ENCODE measurements at places on chromosomes 12 and 14.

- no peak for DNase-seq
Measured at GRCh38 chr12:50923361-50924130, 28.8 kb upstream of the HIGD1C start.

DNA sequence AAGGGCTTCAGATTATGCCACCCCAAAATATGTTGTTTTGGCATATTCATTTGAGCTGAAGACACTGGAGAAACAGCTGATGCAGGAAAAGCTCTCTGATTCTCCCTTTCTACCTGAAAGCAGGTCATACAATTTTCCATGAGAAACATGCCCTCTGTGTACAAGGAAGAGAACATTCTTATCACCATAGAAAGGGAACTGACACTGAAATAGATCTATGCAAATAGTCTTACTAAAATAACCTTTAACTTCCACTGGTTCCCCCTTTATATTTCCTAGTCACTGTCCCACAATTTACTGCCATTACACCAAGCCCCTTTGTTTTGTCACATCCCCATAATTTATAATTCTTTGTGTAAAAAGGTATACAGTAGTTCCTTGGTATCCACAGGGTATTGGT, 9.6 kb upstream of the PHC1 start:
- no peak for DNase-seq

GRCh38 chr12:107568718-107569117, 116.9 kb upstream of the PWP1 start:
- DNase-seq, result no peak

DNA sequence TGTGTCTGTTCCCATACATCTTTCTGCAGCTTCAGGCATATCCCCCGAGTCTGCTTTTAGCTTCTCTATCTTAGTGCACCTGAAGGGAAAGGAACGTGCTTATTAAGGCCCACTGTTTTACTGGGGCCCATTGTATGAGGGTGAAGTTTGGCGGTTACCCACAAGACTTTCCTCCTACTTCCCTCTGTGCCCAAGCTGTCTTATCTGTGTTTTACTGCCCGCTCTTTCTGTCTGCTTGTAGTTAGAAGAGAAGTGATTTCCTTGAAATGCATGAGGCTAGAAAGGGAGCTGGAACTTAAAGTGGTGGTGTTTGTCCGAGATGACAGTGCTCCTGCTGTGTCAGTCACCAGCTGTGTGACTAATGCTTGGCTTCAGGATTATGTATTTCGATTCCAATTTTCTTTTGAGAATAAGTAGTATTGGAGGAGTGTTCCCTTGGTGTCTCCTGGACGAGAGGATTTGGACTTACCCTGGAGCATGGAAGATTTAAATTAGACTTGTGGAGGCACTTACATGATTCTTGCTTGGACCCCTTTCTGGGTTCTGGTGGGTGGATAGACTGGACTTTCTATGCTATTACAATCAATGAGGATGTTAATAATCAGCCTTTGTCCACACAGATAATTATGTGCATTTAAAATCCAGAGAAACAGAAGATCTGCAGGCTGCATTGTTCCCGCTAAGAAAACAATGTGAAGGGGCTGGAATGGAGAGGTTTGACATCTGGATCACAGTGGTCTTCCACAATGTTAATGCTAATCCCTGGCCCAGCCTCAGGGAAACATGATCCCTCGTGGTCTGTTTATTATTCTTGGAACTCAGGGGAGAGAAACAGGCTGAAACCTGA, 13.9 kb upstream of the KRT86 start:
- peak; percentile 44 for DNase-seq

GRCh38 chr14:104209985-104210816, 71.8 kb downstream of the KIF26A start:
- DNase-seq, result no peak

DNA sequence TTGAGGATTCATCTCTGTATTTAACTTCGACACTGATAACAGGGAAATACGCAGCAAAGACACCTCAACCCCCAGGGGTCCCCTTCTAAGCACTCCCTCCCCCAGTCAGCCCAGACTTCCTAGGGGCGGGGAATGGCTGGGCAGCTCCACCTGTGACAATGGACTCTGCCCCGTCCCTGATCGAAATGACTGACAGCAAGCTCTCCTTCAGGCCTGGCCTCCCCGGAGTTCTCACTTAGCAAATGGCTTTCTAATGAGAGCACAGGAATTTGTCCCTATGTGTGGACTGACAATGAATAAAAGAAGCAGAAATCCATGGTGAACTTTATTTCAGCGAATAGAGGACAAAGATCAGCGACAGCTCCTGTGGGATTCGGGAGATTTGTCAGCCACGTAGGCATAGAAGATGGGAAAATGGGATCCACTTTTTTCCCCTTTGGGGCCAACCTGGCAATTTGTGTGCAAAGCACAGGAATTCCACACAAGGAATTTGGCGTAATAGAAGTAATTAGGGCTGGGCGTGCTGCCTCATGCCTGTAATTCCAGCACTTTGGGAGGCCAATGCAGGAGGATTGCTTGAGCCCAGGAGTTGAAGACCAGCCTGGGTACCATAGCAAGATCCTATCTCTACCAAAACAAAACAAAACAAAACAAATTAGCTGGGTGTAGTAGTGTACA, 63.8 kb downstream of the TNFAIP2 start:
- DNase-seq, result no peak

GRCh38 chr12:62673028-62673815, 206.6 kb downstream of the MON2 start:
- DNase-seq, result no peak

- no peak for DNase-seq
Measured at GRCh38 chr14:57560681-57561080, 67.0 kb upstream of the CCDC198 start.

- DNase-seq, result no peak
Measured at GRCh38 chr12:13788626-13789025, 192.8 kb downstream of the GRIN2B start.

- DNase-seq, result no peak
Measured at GRCh38 chr12:25328072-25328712, 77.5 kb upstream of the KRAS start.

GRCh38 chr12:25852792-25853191, 105.7 kb upstream of the RASSF8 start:
- DNase-seq, result no peak

DNA sequence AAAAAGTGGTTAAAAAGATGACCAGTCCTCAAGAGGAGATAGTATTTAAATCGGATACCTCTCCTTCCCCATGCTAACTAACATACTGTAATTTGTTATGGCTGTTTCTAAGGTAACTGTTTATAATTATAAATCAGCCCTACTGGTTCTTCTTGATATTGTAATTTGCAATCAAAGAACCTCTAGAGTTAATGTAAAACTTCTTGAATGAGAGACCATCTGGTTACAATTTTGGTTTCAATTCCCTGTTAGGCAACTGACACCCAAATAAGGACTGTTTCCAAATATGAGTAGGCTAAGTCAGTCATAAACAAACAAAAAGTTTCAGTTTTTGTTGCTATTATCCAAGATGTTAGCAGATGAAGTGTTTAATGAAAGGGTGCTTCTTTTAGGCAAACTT, 120.2 kb upstream of the DNM1L start:
- DNase-seq, result no peak

GRCh38 chr14:70987041-70987440, 79.8 kb downstream of the PCNX1 start:
- DNase-seq, result no peak

GRCh38 chr14:72851635-72852034, 42.3 kb downstream of the DPF3 start:
- no peak for DNase-seq

- DNase-seq, result no peak
Measured at GRCh38 chr12:107405436-107405835, 280.2 kb upstream of the PWP1 start.

- DNase-seq, result no peak
Measured at GRCh38 chr12:59472273-59472672, 123.6 kb upstream of the SLC16A7 start.

GRCh38 chr12:54413284-54414190, 5.5 kb downstream of the ITGA5 start:
- no peak for DNase-seq

DNA sequence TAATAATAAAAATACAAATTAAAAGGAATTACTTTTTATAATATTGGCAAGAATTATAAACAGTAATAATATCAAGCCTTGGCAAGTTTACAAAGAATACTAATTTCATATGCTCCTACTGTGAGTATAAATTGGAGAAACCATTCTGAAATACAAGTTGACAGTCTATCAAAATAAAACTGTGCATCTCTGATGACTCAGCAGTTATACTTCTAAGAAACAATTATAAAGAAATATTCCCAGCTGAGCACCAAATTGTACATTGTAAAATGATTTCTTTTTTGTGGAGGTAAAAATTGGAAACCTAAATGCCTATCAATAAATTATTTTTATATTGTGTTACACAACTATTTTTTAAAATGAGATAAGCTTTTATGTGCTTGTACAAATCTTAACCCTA, 35.5 kb upstream of the KCNC2 start:
- no peak for DNase-seq

Measured in putamen (tissue), 1 donor.